ENCODE measurements at places on chromosomes 6 and 20.

- no peaks in the 10 kb centered on the region for H3K27me3 ChIP-seq
- no peak for DNase-seq
- H3K36me3 ChIP-seq = no peaks in the 10 kb centered on the region
- H3K27ac ChIP-seq = peak overlapping the region; percentile 99
Observed at GRCh38 chr6:32196682-32197616, 4.5 kb upstream of the GPSM3 start.

- H3K27ac ChIP-seq = no peak overlapping the region
- no peak overlapping the region for H3K4me3 ChIP-seq
- no peak for DNase-seq
- H3K27me3 ChIP-seq = no peaks in the 10 kb centered on the region
- H3K36me3 ChIP-seq = peaks cover 14% of the 10 kb centered on the region
Observed at GRCh38 chr20:63596423-63596822, 22.4 kb upstream of the HELZ2 start.

DNA sequence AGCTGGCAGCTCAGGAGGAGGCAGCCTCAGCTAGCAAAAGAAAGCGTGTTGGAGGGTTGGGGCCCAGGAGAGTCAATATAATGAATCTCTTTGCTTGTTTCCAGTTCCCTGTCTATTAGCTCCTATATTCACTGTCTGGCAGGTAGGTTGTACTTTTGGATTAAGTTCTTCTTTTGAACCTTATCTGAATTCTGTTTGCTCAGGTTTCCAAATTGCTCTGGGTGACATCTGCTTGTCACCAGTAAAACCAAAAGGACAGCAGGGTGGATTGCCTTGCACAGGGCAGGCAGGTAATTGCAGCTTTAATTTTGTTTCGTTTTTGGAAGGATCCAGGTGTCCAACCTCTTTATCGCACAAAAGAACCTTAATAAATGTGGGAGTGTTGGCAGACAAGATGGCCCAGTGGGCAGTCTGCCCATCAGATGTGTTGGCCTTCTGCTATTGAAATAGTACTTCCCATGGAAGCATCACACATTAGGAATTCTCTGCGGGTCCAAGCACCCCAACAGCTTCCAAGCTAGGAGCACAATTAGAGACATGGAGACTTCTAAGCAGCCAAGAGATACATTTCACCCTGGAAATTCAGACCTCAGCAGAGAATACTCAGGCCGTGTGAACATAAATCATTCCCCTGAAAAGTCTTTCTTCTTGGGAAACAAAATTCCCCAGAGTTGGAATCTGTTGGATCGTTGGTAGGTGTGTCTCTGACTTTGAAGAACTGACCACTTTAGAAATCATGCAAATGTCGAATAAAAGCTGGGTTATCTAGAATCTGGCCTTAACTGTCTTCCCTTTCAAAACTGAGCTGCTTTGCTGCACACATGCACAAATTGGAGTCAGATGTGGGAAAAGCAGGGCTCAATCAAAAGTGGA, 286.9 kb upstream of the BMP2 start:
- H3K27ac ChIP-seq = no peak overlapping the region
- DNase-seq = no peak
- no peaks in the 10 kb centered on the region for H3K4me1 ChIP-seq
- H3K4me3 ChIP-seq = no peak overlapping the region

DNA sequence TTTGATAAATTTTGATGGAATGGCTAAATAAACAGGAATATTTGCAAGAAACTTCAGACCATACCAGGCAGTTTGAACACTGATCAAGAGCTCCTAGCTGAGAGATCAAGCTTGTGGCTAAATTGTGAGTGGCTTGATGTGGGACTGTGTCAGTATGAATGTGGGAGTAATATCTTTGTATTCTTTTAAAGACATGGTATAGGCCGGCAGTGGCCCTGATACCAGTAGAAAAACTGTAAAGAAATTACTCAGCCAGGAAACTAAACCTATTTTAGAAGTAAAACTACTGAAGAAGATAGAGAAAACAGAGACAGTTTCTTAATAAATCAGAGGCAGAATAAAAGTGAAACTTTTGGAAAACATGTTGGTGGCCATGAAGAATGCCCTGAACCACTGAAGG, 608.4 kb upstream of the SYNCRIP start:
- H3K27me3 ChIP-seq = no peaks in the 10 kb centered on the region
- no peak overlapping the region for H3K4me3 ChIP-seq
- no peak for DNase-seq
- no peak overlapping the region for H3K27ac ChIP-seq

DNA sequence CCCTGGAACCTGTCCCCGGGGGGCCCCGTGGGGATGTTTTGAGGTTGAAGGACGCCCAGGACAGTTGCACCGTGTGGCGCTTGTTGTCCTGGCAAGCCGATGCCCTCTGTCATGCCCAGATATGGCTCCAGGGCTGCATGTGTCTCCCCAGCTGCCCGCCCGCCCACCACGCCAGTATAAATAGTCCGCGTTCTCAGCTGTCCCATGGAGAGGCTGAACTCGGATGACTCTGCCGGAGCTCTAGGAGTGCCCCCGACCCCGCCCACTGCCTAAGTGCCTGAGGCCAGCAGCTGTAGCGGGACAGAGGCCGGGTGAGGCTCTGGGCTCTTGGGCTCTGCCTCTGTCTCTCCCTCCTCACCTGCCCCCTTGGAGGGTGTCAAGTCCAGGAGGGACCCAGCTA, 83.0 kb upstream of the GATA5 start:
- H3K27ac ChIP-seq = no peak overlapping the region
- no peak overlapping the region for H3K4me3 ChIP-seq
- no peaks in the 10 kb centered on the region for H3K27me3 ChIP-seq
- H3K4me1 ChIP-seq = no peaks in the 10 kb centered on the region
- no peaks in the 10 kb centered on the region for H3K36me3 ChIP-seq
- no peak for DNase-seq
